BE2C (cell line): ENCODE measurements at places on chromosomes 3 and 15.

- no peak for DNase-seq
Measured at GRCh38 chr3:137097386-137097785, 139.6 kb downstream of the IL20RB start.

GRCh38 chr3:14404631-14405359 lies 2.4 kb downstream of the SLC6A6 start:
- no peak for DNase-seq

DNA sequence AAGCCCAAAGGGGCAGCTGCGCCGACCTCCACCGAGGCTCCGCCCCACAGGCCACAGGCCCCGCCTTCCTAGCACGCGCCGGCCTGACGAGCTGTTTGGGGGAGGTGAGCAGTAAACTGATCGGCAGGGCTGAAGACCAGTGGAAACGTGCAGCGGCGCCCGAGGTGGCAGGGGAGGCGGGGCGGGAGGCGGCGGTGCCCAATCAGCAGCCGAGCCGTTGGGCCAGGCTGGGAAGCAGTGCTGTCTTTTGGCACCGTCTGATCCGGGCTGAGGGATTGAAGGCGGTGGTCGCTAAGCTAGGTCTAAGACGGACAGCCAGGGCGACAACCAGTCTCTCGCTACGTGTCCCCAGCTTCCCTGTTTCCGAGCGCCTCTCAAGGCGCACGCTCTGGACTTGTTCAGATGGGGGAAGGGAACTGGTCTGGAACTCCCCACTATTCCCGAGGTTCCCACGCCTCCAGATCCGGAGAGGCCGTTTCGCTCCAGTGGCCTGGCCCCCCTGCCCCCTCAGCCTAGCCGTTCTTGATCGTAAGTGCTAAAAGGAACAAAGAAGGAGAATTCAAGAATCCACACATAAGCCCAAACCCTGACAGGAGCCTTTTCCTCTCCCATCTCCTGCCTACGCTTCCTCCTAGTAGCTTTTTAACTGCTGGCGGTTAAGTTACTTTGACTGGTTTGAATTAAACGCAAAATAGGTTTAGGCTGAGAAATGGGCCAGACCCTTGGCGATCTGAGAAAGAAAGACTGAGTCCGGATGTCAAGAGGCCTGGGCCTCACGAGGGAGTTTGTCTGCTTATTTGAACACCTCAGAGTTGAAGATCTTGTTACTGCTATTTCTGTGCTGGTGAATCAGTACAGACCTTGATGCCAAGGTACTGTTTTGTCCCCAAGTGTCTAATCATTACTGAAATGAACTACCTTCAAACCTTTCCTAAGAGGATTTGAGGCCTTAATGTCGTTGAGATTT lies at the start of gene FMN1:
Gene FMN1 (minus strand): TSS at position 11 of the 967 bp plus-strand sequence. CDS start 39,800 bp downstream, outside the sequence.
- DNase-seq: peak; percentile 98

GRCh38 chr3:43996379-43997301 lies 245.0 kb upstream of the TOPAZ1 start:
- peak; percentile 65 for DNase-seq

- DNase-seq: no peak
Measured at GRCh38 chr3:172591876-172592771, 68.9 kb upstream of the TNFSF10 start.
